ENCODE measurements at places on chromosomes 4 and X. TPM values are rescaled to one million over a fixed set of nuclear protein-coding genes. Genes with fewer than 3 reads are reported as not detected.

SH3BGRL gene
- 183 TPM for total RNA-seq

MTNR1A gene
- not detected for total RNA-seq

RBM41 gene
- total RNA-seq: 19.2 TPM

NHSL2 gene
- 8.9 TPM for total RNA-seq

SLC6A14 gene
- total RNA-seq: not detected

GLOD5 gene
- total RNA-seq: not detected

GIMD1 gene
- not detected for total RNA-seq

ATP8A1 gene
- total RNA-seq: 80.7 TPM

CNOT6L gene
- 94.3 TPM for total RNA-seq

CDX4 gene
- not detected for total RNA-seq

SMIM43 gene
- 1.5 TPM for total RNA-seq

CXCL8 gene
- total RNA-seq: 0.39 TPM

TMEM35A gene
- not detected for total RNA-seq

ANXA3 gene
- 29.0 TPM for total RNA-seq

Measured in spleen (tissue), 13 donors.